Myocyte (in vitro differentiated cells): ENCODE measurements at places on chromosomes 1 and 21.
A peak's percentile ranks its signal among the peaks of the same experiment; 100 is the strongest.

DNA sequence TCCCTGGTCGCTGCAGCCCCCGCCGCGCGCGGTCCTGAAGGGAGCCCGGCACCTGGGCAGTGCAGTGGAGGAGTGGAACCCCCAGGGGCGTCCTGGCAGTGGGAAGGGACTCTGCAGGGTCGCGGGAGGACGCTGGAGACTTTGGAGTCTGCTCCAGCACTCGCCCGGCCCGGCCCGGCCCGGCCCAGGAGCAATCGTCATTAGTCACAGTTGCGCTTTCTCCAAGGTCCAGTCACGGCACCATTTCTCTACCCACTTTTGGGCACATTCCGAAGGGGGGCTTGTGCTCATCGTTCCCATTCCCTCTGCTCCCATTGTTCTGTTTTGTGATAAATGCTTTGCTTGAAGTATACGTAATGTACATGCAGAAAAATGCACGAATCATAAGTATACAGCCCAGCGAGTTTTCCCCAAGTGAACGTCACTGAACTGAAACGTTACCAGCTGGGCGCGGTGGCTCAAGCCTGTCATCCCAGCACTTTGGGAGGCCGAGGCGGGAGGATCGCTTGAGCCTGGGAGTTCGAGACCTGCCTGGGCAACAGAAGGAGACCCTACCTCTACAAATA, 999 bp downstream of the THAP3 start:
- peak; percentile 33 for DNase-seq

DNA sequence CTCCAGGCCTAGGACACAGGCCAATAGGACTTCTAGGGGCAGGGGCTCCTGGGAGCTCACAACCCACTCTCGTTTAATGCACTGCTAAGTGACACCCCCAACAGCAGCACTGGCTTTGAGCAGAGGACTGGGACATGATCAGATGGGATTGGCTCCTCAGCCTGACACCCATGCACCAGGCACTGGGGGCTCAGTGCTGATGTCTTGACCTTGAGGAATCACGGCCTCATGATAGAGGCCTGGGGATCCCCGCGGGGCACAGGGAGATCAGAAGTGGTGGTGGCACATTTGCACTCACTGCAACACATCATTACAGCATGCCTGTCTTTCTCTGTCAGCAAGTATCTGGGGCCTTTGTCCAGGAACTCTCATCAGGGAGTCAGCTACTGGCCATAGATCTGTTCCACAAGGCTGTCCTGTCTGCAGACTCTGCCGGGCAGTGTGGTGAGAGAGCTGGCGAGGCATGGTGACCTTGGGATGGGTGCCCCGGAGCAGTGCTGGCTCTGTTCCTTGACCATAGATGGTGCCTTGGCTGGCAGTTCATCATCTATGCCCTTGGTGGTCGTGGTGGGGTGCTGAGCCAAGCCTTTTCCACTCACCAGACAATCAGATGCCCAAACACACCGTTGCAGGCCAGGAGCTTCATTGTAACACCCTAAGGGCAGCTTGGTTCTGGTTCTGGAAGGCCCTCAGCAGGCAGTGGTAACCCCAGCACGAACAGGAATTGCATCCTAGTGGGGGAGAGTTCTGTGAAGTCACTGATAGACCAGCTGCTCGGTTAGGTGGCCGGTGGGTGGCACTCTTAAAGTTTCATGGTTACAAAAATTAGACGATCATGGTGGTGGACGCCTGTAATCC, 22.2 kb upstream of the PARP1 start:
- no peak for DNase-seq

DNA sequence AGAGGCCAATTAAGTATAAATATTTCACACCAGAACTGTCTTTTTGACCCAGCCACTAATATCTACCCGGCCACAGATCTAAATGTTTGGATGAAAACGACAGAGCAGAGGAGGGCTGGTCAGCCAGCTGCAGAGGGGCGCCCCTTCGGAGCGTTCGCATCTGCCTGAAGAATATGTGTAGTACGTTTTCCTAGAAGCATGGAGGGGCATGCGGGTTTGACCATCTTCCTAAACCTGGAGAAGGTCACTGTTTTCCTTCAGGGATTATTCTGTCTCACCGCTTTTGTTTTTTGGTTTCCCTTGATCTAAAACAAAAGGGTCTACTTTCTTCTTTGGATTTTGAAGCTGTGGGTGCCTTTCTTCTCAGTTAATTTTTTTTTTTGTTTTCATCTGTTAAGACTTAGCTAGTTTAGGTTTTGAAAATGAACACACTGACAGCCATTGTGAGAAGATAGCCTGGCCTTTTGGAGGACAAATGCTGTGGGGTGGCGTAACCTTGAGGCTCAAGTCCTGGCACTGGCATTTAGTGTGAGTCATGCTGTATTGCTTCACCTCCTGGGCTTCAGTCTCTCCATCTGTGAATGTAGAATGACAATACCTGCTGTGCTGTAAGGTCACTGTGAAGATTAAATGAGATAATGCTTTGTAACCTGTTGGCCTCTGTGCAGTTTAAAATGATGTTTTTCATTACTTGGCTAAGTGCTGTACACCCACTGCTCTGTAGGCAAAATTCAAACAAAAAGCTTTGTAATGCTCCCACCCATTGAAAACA, 74.1 kb upstream of the IRF2BP2 start:
- peak; percentile 78 for DNase-seq

GRCh38 chr1:199123615-199124014, 484.8 kb downstream of the PTPRC start:
- peak; percentile 77 for DNase-seq

- DNase-seq = peak; percentile 13
These were observed 515.5 kb downstream of the BRINP3 start for GRCh38 chr1:189962181-189962580.
